Left renal cortex interstitium (tissue), 4 donors: ENCODE measurements at places on chromosomes 1 and 21.

DNA sequence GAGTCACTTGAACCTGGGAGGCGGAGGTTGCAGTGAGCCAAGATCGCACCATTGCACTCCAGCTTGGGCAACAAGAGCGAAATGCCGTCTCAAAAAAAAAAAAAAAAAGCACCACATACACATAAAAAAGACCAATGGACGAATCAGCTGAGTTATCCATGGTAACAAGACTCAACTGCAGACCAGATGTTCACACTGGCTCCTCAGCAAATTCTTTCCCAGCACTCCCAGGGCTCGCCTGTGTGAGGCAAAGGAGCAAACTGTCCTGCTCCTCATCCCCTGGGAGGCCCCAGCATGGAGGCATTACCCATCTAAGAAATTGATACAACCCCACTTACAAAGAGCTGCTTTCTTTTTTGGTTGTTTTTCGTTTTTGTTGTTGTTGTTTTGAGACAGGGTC, 3.1 kb downstream of the TMEM234 start:
- DNase-seq, result no peak

GRCh38 chr1:36836196-36836883, 198.0 kb downstream of the GRIK3 start:
- no peak for DNase-seq

DNA sequence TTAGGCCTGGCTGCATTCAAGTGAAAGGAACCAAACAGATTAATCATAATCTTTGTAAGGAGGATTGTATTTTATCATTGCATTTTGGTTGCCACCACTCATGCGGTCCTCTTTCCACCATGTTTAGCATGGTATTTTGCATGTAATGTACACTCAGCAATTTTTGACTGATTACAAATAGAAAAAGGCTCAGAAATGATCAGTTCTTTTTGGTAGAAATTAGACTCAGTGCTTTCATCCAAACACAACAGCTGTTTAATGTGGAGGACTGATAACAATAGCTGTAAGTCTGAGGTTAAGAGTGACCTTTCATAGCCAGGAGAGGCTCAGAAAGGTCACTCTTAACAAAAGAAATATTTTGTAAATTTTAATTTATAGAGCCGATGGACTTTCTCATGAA, 25.3 kb upstream of the DPH5 start:
- no peak for DNase-seq

GRCh38 chr21:34126691-34127090, 53.3 kb downstream of the MRPS6 start:
- DNase-seq, result no peak

- no peak for DNase-seq
Measured at GRCh38 chr1:180933141-180933540, 20.4 kb downstream of the KIAA1614 start.

GRCh38 chr1:147384804-147385203, 142.3 kb downstream of the CHD1L start:
- no peak for DNase-seq

DNA sequence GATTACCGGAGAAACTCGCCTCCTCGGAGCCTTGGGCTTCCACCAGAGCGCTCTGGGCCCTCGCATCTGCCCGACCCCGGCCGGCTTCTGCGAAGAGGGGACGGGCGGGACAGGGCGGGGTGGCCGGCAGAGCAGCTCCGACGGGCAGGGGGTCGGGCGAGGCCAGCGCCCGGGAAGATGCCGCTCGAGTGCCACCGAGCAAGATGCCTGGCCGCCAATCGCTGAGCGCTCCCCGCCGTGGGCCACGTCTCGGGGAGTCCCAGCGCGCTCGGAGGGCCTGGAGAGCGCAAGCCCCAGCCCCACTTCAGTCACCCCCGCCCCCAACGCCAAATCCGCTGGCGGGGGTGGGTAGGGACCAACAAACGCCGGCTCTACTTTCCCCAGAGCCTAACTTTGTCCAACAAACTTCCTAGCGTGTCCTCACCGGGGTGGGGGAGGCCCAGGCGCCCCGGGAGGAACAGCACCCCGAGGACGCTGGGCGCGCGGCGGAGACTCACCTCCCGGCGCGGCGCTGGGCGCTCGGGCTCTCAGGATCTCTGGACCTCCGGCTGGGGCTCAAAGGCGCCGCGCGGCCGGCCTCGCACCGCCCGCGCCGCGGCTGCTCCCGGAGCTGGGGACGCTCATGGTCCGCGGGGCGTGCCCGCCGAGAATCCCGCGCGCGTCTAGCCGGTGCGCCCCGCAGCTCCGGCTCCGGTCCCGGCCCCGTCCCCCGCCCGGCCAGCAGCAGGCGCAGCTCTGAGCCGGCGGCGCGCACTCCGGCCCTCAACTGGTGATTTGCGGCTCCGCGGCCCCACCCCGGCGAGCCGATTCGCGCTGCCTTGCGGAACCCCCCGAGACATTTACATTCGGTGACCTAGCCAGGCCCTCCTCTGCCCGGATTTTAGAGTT, at the start of gene BCAR3:
BCAR3 (minus strand) TSS at position 737 of the 888 bp plus-strand sequence. CDS start 6,907 bp downstream, outside the sequence.
- peak; percentile 54 for DNase-seq

- DNase-seq, result no peak
Measured at GRCh38 chr1:75720820-75721219, 3.7 kb upstream of the ACADM start.

- no peak for DNase-seq
Measured at GRCh38 chr1:62038594-62039284, 155.9 kb upstream of the L1TD1 start.
